ENCODE measurements at places on chromosomes 6 and 20.

- DNase-seq, result no peak
Measured at GRCh38 chr6:12164508-12164770, 125.7 kb upstream of the EDN1 start.

DNA sequence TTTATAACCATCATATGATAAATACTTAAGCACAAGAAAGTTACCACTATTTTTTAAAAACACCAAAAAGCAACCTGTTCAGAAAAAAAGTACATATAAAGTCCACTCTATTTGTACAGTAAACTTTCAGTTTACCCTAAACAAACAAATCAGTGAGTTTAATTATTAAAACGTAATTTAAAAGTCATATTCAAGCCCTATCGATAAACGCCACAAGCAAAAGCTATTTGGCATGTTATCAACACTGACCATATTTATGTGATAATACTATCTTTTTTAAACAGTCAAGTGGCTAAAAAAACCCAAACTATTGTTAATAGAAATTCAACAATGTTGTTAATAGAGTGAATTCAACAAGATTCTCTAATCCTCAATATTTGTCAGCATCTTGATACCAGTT lies 1.9 kb downstream of the KATNA1 start:
- DNase-seq, result no peak

DNA sequence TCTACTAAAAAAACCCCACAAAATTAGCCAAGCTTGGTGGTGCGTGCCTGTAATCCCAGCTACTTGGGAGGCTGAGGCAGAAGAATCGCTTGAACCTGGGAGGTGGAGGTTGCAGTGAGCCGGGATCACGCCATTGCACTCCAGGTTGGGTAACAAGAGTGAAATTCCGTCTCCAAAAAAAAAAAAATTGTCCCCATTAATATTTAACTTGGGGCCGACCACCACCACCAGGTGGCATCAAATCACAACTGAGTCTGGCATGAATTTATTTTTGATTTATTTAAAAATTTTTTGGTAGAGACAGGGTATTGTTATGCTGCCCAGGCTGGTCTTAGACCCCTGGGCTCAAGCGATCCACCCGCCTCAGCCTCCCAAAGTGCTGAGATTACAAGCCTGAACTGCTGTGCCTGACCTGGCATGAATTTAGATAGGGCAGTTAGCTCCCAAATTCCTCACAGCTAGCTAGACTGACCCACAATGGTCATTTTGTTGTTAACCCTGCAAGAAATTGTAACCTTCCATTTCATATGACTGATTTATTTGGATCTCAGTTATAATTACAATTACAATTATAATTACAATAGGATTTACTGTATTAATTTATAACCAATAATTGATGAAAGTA lies 17.1 kb upstream of the BEND3 start:
- no peak for DNase-seq

DNA sequence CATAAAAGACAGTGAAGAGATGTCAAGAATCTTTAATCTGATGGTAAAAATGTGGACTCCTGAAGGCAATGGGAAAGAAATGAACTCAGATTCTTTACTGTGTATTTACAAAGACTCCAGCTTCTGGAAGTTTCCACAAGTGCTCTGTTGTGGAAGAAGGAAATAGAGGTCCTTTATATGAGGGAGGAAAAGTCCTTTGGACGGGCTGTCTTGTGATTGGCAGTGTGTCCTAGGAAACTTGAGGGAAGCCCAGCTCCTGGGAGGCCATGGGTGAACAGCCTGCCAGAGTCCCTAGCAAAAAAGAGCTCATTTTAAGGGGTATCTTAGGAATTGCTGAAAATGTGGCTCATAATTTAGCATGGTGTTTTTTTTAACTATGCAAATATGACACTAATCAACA lies 92.0 kb downstream of the RNASET2 start:
- DNase-seq, result no peak

- DNase-seq, result no peak
Measured at GRCh38 chr20:61997372-61997771, 68.3 kb downstream of the TAF4 start.

DNA sequence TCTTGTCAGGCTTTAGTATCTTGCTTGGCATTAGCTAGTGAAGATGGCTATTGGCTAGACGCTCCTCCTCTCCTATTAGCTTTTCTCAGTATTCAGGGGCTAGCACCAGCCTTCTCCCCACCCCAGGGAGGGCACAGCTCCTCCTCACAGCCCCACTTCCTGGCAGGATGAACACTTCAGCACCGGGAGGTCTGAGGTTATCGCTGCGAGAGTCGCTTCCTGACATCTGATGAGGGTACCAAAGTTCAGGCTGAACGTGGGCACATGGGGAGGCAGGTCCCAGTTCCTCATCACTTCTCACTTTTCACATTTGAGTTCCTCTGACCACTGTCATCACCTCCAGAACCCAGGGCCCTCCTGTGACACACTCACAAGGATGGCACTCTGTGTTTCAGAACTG lies 66.6 kb downstream of the LAMA4 start:
- no peak for DNase-seq

- no peak for DNase-seq
Measured at GRCh38 chr6:22152841-22153240, 144.0 kb downstream of the PRL start.

DNA sequence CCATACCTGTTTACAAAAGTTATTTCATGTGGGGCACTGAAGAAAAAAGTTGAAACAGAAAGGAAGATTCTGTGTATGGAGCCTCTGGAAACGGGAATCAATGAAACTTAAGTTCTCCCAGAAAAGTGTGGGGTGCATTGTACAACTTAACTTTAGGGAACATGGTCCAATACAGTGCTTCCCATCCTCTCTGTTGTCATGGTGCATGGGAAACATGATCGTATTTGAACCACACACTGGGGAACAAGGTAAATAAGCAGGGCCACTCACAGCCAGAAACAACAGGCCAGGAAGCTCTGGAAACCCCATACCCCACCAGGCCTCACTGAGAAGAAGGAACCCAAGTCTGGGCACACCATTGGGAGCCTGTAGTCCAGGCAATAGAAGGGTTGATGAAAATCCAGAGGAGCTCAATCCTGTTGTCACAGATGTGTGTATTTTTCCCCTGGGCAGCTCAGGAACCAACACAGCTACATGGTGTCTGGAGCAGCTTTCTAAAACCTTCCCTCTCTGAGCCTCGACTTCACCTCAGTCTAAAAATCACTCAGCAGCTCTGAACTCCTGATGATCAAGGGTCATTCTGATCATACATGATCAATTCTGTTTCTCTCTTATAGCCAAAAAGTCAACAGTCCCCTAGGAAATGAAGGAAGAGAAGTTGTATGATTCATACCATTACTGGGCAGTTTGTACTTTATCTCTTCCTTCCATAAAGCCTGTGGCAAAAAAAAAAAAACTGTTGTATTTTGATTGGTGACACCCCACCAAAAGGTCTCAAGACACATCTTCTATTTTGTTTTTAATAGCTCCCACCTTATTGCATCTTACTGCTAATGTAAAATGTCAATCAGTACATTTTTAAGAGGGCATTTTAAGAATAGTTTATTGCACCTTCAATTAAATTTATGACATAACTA lies 198.5 kb upstream of the TAB2 start:
- DNase-seq, result peak; percentile 81

DNA sequence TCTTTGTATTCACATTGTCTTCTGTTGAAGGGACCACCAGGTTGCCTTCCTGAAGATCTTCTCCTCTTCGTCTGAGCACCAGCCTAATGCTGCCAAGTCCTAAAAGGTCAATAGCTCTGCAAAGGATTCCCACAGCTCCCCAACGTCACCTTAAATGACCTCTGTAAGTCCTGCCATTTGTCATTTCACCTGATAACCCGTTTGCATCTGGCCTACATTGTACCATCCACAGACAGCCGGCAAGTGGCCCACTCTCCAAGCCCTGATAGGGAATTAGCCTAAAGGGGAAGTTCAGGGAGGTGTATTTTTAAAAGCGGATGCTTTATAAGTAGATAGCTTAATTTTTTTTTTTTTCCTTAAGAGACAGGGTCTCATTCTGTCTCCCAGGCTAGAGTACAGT lies 127.8 kb downstream of the ZMYND8 start:
- no peak for DNase-seq

GRCh38 chr6:152697634-152698033 lies at the start of gene MYCT1:
MYCT1 (plus strand) TSS chr6:152697897; CDS start chr6:152697903, 6 bp downstream.
- DNase-seq, result no peak

DNA sequence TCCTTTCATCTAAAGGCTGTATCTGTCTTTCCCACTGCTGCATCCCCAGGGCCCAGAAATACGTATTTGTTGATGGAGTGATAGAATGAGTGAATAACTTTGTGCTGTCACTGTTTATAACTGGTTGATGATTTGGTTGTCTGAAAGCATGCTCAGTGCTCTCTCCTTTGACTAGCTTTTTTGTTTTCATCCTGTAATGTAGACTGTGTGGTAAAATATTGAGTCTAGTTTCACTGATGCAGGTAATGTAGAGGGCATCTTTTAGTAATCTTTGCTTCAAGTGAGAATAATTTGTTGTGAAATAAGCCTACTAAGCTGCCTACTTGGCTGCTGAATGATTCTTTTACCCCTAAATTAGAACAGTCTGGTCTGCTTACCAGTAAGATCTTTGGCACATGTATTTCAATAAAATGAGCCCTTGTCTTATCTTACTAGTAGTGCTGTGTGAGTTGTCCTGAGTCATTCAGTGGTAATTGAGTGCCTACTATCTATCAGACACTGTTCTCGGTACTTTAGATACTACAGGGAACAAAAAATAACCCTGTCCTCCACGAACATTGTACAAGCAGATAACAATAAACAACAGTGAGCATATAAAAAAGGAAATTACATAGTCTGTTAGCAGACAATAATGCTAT lies 39.9 kb downstream of the MAPK14 start:
- no peak for DNase-seq

GRCh38 chr6:170371588-170371987 lies 65.0 kb downstream of the FAM120B start:
- DNase-seq, result no peak

GRCh38 chr6:85561750-85562357 lies 31.8 kb downstream of the SNX14 start:
- DNase-seq, result no peak

DNA sequence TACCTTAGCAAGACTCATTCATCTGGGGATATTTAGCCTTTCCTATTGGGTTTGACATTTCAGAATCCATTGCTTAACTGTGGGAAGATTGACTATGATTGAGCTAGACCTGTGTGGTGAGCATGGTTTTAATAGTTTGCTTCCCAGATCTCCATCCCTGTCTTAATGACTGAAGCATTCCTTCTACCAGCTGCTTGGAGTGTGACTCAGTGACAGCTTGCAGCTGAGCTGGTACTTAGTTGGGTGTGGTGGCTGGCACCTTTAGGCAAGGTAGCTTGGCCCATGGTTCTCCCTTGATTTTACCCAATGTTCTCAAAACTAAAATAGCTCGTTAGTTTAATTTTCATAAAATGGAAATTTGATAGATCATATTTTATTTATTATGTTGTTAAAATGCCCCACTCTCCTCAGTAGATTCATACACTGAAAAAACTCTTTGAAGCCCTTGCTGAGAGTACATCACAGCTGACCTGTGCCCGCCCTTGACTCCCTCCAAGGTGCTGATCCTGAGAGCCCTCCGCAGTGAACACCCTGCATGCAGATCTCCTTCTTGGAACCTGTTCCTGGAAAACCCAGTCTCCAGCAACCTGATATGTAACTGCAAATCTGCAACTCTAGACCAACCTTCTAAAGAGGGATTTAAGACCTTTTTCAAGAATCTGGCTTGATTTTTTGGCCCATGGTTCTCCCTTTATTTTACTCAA lies 19.1 kb downstream of the DOK5 start:
- no peak for DNase-seq

- DNase-seq, result no peak
Measured at GRCh38 chr20:37364927-37365272, 19.0 kb downstream of the SRC start.

DNA sequence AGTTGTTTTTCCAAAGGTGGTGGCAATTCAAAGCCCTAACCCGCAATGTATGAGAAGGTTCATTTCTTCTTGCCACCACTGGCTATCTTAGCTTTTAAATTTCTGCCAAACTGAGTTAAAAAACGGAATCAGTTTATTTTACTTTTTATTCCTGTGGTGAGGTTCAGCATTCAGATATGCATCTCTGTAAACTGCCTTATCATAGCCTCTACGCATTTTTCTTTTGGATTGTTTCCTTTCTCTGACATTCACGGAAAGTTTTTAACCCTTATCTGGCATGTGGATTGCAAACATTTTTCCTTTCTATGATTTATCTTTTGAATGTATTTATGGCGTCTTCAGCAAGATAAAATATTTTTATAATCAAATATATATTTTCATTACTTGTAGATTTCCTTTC lies 37.7 kb downstream of the AK9 start:
- DNase-seq, result no peak

DNA sequence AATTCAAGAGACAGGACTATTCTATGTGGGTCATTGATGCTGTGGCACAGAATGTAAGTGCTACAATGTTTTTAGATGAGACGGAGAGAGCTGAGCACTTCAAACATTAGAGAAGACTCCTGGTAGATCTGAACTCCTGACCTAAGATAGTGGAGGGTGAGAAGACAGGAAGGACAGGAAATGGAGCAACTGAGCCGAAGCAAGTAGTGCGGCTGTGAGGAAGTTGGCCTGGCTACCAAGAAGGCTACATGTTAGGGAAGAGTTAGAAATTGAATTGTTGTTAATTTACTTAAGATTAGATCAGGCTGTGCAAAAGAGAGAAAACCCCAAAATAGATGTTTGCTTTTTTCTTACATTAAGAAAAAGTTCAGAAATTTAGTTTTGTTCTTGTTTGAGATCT lies 14.4 kb upstream of the MLIP start:
- DNase-seq, result no peak

GRCh38 chr6:30206799-30207618 lies 6.2 kb downstream of the TRIM26 start:
- no peak for DNase-seq

DNA sequence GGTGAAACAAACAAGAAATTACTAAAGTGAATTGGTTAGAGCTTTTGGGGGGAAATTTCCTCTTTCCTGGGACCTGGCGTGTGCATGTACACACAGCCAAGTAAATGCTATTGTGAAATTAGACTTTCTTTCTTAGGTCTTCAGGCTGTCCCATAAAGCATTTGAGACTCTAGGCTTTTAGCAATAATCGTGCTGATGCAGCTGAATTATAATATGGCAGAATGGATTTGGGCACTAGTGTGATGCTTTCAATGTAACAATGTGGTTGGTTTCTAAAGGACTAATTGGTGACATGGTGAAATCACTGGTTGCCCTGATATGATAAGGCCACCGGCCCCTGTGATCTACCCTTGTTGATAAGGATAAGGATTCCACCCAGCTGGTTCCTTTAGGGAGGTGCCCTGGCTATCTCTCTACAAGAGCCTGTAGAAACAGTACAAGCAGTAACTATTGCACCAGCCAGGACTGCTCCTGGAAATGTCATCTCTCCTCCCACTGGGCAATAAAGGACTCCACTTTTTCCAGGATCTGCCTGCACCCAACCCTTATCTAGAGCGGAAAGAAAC lies 164.1 kb downstream of the TFAP2A start:
- DNase-seq, result no peak

- peak; percentile 83 for DNase-seq
Measured at GRCh38 chr6:33029328-33030184, 20.2 kb upstream of the HLA-DOA start.

GRCh38 chr20:7744411-7744810 lies 195.8 kb downstream of the HAO1 start:
- no peak for DNase-seq

GRCh38 chr20:49843139-49843538 lies 30.5 kb downstream of the SLC9A8 start:
- no peak for DNase-seq

Measured in bone marrow (tissue), 2 donors.